ENCODE measurements at places on chromosomes 4 and X.
A peak's percentile ranks its signal among the peaks of the same experiment; 100 is the strongest.

DNA sequence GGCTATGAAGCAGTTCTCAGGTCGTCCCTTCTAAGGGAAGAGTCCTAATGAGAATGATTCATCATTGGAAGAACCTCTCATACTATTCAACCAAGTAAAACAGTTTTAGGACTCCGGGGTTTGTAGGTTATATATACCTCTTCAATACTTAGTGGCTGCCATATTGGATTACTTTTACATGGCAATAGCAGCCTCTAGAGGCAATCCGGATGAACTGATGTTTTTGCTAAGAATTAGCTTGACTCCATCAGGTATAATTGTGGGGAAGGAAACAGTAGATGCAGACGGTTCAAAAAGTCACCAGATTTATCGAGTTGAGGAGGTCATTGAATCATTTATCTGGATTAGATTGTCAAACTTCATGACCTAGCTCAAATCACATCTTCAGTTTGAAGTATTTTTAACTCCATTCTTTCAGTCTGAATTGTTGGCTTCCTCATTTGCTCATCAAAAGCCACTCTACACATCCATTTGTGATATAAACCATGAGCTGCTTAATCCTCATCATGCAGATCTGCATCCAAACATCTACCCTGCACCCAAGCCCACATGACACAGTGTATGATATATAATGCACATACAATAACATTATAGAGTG lies 28.4 kb downstream of the GUCY1B1 start:
- peak; percentile 56 for DNase-seq

DNA sequence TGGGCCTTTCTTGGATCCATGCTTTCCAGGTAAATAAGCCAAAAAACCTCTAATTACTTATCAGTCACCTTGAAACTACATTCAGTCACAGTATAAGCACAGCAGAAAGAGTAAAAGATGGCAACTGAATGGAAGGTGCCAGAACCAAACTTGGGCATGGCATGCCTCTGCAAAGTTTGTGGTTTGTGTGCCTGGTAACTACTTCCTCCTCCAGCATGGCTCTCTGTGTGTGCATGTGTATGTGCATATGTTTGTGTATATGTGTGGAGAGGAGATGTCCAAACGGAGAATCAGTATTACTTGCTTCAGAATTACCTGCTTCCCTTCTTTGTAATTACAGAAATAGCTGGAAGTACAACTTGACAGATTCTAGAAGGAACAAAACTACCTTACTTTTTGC lies 67.5 kb downstream of the AGTR2 start:
- DNase-seq, result no peak

DNA sequence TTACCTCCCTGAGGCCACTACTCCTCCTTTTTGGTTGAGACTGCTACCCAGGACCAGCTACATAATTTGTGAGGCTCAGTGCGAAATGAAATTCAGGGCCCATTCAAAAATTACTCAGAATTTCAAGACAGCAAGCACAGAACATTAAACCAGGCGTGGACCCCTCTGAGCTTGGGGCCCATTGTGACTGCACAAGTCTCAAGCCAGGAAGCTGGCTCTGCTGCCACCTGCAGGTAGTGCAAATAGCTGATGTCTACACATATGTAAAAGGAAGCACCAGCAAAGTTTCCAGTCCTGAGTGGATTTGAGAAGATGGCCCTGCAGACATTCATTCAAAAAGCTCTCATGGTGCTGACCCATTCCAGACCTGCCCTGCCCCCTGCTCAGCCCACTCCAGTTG lies 213.4 kb upstream of the LNX1 start:
- peak; percentile 21 for DNase-seq

GRCh38 chr4:113699772-113700171 lies 61.8 kb downstream of the CAMK2D start:
- no peak for DNase-seq

DNA sequence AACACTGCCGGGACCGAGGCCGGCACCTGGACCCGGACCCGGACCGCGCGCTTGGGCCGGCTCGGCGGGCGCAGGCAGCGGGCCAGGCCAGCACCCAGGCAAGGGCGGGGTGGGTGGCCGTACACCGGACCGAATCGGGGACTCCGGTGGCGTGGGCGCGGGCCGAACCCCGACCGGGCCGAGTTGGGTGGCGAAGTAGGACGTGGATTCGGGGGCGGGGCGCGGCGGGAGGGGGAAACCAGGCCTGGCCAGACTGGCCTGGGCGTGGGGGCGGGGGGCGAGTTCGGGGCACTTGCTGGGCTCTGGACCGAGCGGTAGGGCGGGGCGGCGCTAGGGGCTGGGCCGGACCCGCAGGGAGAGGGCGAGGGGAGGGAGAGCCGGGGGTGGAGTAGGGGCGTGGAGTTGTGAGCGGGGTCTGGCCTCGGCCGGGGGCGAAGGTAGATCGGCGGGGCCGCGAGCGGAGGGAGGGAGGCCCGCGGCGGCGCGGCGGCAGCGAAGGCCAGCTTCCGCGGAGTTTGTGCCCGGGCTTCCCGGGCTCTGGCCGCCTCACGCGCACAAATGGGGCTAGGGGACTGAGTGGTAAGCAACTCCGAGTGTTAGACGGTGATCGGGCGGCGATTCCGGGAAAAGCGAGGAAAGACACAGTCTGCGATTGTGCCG lies 1.8 kb upstream of the BCORL1 start:
- DNase-seq, result no peak

DNA sequence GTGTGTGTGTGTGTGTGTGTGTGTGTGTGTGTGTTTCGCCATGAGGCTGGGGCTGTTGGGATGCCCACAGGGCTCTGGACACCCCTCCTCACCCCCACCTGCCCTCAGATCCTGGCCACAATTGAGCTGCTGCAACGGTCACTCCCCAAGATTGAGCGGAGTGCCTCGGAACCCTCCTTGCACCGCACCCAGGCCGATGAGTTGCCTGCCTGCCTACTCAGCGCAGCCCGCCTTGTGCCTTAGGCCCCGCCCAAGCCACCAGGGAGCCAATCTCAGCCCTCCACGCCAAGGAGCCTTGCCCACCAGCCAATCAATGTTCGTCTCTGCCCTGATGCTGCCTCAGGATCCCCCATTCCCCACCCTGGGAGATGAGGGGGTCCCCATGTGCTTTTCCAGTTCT lies 10.2 kb downstream of the ARAF start:
- DNase-seq, result no peak
